RPMI7951 (cell line): ENCODE measurements at places on chromosomes 2 and 18. TPM values are rescaled to one million over a fixed set of nuclear protein-coding genes. Genes with fewer than 3 reads are reported as not detected.

Gene DNAJC5G
- not detected in 2 replicates for total RNA-seq

Gene UGT1A6
- not detected in 2 replicates for total RNA-seq

Gene HOXD10
- total RNA-seq: not detected in 2 replicates

Gene SPDYA
- 0.20 and 0.60 TPM in 2 replicates for total RNA-seq

- no peak for DNase-seq
Measured at GRCh38 chr2:166334805-166335204, 40.9 kb downstream of the SCN9A start.

Gene BBS5
- total RNA-seq: 2.2 and 3.1 TPM in 2 replicates

GRCh38 chr18:79393635-79394533 is 1.8 kb upstream of the NFATC1 start:
- DNase-seq: peak; percentile 75

Gene SERPINB3
- total RNA-seq: 0.20 TPM in 1 of 2 replicates, not detected in the other

DNA sequence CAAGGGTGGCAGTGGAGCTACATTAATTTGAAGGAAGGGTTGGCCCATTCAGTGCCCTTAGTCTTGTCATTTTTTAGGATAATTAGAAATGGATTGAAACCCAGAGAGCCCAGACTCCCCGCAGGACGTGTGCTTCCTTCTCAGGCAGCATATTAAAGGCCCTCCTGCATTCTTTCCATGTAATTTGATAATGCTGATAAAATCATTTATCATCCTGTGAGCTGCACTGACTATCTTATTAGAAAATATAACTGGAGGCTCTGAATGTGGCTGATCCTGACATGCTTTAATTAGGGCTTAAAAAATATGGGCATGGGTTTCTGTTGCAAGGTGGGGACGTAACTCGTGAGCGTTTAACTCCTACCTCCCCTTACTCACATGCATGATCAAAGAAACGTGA is 148.1 kb downstream of the ACKR3 start:
- peak; percentile 25 for DNase-seq

- DNase-seq: no peak
Measured at GRCh38 chr2:88668862-88669261, 22.6 kb upstream of the RPIA start.

GRCh38 chr2:15223887-15224286 is 337.2 kb downstream of the NBAS start:
- peak; percentile 71 for DNase-seq

GRCh38 chr2:194616334-194616733 is 1040.7 kb upstream of the SLC39A10 start:
- DNase-seq: no peak

Gene SCTR
- total RNA-seq: not detected in 2 replicates

- peak; percentile 62 for DNase-seq
Measured at GRCh38 chr2:233184669-233185068, 66.8 kb upstream of the ATG16L1 start.

DNA sequence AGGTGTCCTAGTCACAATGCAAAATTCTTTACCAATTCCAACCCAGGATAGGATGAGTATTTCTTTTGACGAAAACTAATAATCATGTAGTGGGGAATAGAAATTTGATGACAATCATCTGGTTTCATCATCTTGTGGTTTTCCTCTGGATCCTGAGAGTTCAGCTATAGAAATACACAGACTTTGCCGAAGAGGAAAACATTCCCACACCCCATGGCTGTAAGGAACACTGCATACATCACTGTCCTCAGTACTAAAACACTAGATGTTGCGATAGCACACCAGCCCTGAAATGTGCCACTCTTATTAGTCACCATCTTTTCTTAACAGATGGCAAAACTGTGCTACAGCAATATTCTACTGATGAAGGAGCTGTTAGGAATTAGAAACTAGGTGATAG is 29.4 kb downstream of the CERKL start:
- DNase-seq: no peak

DNA sequence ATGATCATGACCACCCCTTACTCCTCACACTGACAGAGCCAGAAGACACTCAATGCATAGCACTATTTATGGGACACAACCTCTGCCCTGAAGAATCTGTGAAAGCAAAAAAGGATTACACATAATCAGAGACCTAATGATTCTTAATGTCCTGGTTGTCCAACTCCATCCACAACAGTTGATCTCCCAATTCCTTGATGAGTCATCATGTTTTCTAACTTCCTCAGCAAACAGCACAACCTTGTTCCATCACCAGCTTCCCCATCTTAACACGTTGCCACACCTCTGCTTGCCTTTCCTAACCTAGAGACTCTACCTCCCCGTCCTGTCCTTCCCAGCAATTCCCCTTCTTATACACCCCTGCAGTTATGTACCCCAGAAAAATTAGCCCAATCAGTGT is 13.2 kb upstream of the MARCHF4 start:
- DNase-seq: no peak

DNA sequence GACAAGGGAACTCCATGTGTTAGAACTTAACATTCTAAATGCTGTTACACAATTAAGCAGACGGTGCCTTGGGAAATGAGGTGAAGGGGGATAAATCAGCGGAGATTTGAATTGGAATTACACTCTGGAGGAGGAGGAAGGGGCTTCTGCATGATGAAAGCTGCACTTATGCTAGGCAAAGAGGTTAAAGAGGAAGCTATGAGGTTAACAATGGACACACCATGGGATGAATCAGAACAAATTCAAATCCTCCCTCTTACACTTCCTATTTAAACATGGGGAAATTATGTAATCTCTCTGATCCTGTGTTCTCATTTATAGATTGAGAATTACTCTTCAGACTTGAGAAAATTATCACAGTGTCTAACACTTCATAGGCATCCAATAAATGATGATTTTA is 121.5 kb upstream of the SIX2 start:
- DNase-seq: no peak
